ENCODE measurements at places on chromosomes 4 and X.

GRCh38 chr4:10584042-10584441 lies 100.5 kb downstream of the CLNK start:
- DNase-seq: no peak

GRCh38 chr4:174828845-174829701 lies at the start of gene GLRA3:
Gene GLRA3 (minus strand): TSS chr4:174829247. CDS start chr4:174828811, 436 bp downstream.
- DNase-seq: peak; percentile 72

DNA sequence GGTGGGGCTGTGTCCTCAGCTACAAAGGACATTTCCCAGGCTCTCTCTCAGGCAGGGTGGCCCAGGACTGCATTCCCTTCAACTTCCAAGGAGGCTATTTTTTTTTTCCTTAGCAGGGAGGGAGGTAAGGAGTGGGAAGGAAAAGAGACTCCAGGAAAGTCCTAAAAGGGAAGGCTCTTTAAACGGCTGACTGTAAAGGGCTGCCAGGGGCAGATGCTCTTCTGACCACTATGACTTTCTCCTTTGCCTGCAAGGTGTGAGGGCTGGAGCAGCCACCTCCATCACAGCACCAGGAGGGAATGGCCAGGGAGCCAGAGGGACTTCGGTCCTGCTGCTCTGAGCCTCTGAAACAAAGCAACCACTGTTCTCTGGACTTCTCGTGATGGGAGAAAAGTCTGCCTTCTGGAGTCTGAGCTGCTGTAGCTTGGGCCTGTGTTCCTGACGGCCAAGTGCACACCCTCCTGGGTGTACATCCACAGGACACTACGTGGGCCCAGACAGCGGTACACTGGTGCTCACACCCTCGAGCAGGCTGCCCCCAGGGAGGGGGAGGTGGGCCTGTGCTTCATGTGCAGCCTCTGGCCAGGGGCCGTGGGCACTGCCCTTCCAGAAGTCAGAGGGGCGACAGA lies 17.9 kb downstream of the NAT8L start:
- no peak for DNase-seq

- no peak for DNase-seq
These were observed at the start of gene ATP2B3 for GRCh38 chrX:153517423-153517822. Gene ATP2B3 (plus strand): TSS chrX:153517642. CDS start chrX:153536248, 18,606 bp downstream.

GRCh38 chr4:163679189-163679588 lies 184.7 kb downstream of the TMA16 start:
- no peak for DNase-seq

GRCh38 chr4:6465955-6466354 lies 6.5 kb downstream of the PPP2R2C start:
- DNase-seq: no peak

GRCh38 chr4:5839332-5839731 lies 53.6 kb downstream of the CRMP1 start:
- DNase-seq: no peak

GRCh38 chr4:29708473-29708872 lies 1011.7 kb upstream of the PCDH7 start:
- no peak for DNase-seq

DNA sequence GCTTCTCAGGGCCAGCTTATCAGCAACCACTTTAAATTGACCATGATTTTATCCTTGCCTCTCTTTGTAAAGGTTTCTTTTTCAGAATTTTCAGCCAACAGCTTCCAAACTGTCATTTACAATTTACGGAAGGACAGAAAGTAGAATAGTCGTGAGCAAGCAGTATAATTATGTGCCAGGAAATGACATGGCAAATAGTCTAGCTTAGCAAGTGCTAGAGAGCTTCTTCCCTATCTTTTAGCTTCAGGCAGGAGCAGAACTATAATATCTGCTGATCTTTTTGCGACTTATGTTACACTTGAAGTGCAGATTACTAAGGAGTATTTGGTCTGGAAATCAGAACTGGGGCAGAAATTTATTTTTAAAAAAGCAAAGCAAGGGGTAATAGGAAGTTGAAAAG lies 123.0 kb upstream of the AP1S2 start:
- DNase-seq: no peak

DNA sequence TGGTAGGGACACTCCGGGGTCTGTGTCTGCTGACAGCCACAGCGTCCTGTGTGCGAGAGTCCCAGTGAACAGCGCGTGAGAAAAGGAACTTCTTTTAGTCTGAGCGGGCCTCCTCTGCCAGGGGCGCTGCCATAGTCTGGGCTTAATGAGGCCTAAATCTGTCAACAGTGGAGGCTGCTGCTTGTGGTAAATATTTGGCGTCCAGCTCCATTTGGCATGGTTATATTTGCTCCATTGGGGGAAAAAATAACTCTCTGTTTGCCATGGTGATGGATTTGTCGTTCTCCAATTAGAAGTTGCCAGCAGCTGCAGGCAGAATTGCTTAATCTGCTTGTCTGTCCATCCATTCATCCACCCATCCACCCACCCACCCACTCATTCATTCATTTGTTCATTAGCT lies 71.4 kb upstream of the PSAPL1 start:
- DNase-seq: peak; percentile 60

DNA sequence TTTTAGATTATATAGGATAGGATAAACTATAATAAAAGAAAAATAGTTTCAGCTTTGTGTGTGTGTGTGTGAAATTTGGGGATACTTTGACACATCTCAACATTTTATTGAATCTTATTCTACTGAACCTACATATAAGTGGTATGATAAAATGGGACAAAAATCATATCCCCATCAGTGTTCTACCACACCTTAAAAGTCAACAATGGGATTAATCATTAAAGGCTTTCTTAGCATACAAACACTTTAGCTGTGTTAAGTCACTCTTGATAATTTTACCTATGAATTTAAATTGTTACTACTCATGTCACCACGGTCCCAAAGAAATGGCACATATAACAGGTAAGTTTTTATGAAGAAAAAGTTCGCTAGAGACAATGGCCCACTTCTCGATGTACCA lies 37.7 kb upstream of the LRBA start:
- no peak for DNase-seq

- peak; percentile 1 for DNase-seq
These were observed 132.2 kb upstream of the FUNDC1 start for GRCh38 chrX:44674906-44675305.

- no peak for DNase-seq
These were observed 110.4 kb downstream of the SCD5 start for GRCh38 chr4:82688091-82688795.

DNA sequence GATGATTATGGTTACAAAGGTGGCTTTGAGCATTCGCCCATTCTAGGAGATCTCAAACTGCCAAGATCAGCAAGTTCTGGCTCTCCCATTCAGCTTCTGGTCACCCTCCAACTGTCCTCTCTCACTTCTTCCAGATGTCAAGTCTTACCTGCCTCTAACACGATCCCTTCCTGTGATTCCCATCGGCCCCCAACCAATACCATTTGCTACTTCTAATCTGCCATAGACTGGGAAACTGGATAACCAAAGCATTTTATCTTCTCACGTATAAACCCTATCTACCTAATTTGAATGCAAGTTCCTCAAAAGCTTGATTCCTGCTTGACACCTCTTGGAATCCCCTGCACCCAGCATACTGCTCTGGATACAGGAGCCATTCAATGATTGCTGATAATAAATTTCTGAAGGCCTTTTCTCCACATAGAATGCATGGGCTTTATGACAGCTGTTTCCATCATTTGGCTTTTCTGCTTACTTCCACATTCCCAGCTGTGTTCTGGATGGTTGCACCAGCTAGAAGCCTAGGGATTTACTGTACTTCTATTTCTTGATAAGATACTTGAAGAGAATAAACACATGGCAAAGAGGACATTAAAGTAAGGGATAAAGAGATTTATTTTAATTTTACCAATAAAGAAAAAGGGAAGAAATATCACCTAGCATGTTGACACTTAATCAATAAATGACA lies 9.6 kb downstream of the GPC4 start:
- DNase-seq: no peak

- no peak for DNase-seq
These were observed 717.6 kb upstream of the TENM3 start for GRCh38 chr4:181525634-181526033.

DNA sequence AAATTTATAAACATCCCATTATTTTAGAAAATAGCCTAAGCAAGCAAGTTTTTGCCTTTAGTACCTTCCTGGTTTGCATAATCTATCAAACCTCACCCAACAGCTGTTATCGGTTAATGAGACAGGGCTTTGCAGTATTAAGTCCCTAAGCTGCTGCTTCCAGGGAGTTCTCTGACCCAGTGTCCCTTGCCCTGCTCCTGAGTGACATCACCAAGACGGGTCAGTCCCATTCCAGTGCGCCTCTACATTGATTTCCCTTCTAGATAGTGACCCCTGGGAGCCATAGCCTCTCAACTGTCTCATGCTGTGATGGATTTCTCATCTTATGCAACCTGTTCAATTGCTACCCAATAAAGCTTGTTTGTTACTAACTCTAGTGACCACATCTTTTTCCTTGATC lies 410.4 kb downstream of the SPOCK3 start:
- no peak for DNase-seq

GRCh38 chrX:69077895-69078455 lies 87.3 kb downstream of the PJA1 start:
- no peak for DNase-seq

- DNase-seq: no peak
These were observed 83.1 kb downstream of the DLG3 start for GRCh38 chrX:70527610-70528345.

DNA sequence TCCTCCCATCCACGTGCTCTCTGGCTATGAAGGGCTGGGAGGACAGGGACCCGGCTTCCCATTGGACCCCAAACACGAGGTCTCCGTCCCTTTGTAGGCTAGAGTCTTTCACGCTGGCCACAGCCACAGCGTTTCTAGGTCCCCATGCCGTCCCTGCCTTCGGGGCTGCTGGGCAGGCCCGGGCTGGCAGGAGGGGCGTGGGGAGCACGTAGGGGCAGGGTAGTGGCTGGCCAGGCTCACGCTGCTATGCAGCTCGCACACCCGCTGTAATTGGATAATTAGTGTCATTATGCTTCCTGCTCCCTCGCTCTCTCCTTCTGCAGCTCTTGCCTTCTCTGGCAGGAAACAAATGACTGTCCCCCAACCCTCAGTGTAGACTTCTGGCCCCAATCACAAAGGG lies 9.8 kb downstream of the ATP2B3 start:
- no peak for DNase-seq

DNA sequence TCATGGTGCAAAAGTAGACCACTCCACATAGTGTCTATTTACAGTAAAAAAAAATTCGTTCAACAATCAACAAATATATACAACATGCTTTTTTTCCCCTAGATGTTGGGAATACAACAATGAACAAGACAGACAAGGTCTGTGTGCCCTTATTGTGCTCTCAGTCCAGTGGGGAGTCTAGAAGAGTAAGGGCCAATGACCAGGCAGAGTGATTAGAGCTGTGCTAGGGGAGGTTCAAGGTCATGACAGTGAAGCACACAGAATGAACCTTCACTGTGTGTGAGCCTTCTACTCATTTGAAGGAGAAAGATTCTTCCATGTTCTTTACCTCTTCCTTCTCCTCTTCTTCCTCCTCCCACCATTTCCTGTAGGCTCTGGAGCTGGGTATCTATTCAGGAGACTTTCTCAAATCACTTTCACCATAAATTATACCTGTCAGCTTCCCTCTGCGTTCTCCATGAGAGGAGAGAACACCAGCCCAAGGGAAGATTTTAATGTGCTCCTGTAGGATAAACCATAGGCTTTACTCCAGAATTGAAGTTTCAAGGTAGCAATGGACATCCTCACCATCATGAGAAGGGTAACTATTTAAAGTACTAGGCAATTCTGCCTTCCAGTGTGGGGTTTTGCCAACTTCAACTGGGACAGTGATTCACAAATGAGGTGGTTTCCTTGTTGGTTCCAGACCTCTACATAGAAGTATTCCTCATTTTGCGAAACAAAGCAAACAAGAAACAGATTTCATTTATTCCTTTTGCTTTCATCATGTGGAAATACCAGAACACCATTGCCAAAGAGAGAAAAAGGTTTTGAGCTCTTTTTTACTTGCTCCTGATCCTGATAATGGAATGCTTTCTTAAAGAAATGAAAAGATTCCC lies 246.9 kb upstream of the GPC4 start:
- no peak for DNase-seq

DNA sequence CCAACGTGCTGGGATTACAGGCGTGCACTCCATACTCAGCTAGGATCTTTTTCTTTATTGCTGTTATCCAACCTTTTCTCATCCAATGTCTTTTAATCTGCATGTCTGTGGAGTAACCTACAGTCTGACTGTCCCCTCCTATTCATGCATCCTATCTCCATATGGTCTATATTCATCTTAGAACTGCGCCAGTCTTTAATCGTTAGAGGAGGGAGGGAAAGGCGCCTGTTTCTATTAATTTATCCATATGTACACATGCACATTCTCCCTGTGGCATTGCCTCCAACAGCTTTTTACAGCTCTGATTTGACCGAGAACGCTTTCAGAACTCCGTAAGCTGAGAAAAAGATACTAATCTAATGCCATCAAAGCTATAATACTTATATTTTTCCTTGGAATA lies 9.8 kb downstream of the DCTD start:
- no peak for DNase-seq

- no peak for DNase-seq
These were observed 107.7 kb upstream of the ZFP42 start for GRCh38 chr4:187887906-187888305.

GRCh38 chrX:109268340-109268739 lies 213.5 kb downstream of the GUCY2F start:
- DNase-seq: no peak

All from anterior cingulate cortex (tissue), 58 donors.